ENCODE measurements at places on chromosomes 1 and 21.

DNA sequence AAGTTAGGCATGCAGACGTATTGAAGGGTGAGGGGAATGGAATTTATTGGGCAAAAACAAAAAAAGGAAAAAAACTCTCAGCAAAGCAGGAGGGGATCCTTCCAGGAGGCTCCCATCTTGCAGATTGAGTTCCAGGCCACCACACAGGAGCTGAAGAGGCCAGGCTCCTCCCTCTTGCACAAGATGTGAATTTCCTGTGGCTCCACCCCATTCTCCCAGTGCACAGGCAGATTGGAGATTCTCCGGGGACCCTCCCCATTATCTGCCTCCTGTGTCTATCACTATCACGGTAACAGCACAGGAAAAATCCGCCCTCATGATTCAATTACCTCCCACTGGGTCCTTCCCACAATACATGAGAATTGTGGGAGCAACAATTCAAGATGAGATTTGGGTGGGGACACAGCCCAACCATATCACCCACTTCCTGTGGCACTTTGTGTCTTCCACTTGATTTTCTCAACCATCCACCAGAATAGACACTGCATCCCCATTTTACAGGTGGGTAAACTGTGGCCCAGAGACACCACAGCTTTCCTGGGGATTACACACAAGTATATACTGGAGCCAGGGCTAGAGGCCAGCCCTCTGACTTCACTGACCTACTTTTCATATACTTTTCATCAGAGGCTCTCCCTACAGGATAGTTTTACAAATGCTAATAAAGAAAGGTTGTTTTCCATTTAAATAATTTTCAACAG, 18.9 kb upstream of the COL6A1 start:
- DNase-seq = no peak

DNA sequence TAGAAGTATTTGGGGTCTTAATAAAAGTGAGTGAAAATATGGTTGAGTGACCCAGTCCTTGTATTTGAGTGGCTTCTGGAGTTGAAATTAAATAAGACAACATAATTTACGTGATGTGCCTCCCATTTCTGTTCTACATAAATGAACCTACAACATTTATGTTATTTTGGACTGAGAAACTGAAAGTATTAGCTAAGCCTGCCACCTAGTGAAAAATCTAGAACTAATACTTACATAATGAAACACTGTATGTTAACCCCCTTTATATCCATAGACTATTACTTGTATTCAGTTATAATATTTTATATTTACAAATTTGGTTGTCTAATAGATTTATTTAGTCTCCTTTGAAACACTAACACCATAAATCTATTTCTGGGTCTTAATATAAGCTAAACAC, 298.9 kb downstream of the KCNT2 start:
- DNase-seq = peak; percentile 72

GRCh38 chr1:90074137-90074536, 79.2 kb downstream of the ZNF326 start:
- DNase-seq = no peak

GRCh38 chr1:50582346-50582745, 159.1 kb upstream of the DMRTA2 start:
- no peak for DNase-seq

- no peak for DNase-seq
Observed at GRCh38 chr21:43933199-43933598, 68.2 kb downstream of the AGPAT3 start.

GRCh38 chr1:21704145-21704544, 35.0 kb upstream of the RAP1GAP start:
- no peak for DNase-seq

GRCh38 chr1:232923739-232924386, 26.5 kb upstream of the NTPCR start:
- no peak for DNase-seq
